T-helper 22 cell (primary cell): ENCODE measurements at places on chromosomes 1 and 21.

GRCh38 chr1:8146257-8146855 is 120.2 kb upstream of the ERRFI1 start:
- no peak for DNase-seq

GRCh38 chr1:220879509-220880361 is 492 bp downstream of the HLX start:
- DNase-seq = no peak

DNA sequence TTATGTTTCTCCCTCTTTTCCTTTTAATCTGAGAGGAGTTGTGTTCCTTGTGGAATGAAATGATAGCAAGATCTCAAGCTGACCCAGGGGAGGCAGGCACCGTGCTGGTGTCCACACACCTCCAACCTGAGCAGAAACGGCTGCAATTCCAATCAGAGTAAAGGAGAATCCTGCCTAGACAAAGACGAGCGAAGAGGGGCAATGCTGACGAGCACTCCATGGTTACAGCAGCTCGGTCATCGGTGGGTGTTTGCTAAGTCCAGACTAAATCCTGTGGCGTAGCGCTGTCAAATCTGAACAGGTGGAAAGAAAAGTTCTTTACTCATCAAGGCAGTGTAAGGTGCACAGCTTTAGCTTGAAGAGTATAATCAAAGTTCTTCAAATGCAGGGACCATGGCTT is 74.8 kb downstream of the PLD5 start:
- DNase-seq = no peak

DNA sequence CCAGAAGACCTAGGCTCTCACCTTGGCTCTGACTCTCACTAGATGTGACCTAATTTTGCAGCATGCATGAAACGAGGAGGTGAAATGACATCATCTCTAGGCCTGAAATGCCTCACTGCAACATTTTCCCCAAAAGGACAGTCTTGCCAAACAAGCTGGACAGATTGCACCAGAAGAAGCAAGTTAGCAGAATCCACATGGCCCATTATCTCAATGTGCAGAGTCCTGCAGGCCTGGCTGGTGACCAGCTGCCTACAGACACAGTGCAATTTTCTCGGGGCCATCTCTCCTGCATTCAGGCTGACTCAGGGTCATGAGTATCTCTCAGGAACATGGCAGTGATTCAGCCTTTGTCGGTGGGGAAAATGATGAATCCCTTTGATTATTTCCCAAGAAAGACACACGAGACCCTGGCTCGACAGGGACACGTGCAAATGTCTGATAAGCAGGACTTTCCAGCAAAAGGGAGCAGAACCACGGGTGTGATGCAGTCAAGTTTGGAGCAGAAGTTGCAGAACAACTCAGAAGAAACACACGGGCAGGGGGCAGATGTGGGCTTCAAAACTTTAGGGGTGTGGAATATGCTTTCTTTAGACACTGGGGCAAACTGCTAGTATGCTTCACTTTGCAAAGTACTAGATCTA is 38.7 kb downstream of the TRIM67 start:
- DNase-seq = no peak

GRCh38 chr1:204304067-204304466 is 55.7 kb downstream of the PLEKHA6 start:
- no peak for DNase-seq

DNA sequence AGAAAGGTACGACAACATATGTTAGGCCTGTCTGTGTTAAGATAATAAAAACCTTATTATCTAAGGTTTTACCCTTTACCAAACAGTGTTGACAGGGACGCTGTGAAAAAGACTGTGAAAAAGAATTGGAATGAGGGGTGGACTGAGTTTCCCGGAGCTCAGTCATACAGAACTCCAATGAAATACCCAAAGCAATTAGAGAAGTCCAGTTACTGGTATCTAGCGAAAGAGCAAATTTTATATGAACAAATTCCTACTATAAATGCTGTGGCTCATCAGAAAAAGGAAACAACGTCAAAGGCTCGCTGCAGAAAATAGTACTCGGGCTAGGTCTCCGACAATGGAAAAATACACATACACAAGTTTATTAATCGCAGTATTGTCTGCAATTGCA is 708 bp upstream of the RBBP5 start:
- DNase-seq = no peak

- no peak for DNase-seq
Observed at GRCh38 chr1:200542162-200542561, 78.4 kb downstream of the KIF14 start.

GRCh38 chr1:203288400-203288799 is 16.9 kb upstream of the BTG2 start:
- DNase-seq = no peak

- DNase-seq = no peak
Observed at GRCh38 chr1:64175639-64176038, 27.8 kb upstream of the UBE2U start.

DNA sequence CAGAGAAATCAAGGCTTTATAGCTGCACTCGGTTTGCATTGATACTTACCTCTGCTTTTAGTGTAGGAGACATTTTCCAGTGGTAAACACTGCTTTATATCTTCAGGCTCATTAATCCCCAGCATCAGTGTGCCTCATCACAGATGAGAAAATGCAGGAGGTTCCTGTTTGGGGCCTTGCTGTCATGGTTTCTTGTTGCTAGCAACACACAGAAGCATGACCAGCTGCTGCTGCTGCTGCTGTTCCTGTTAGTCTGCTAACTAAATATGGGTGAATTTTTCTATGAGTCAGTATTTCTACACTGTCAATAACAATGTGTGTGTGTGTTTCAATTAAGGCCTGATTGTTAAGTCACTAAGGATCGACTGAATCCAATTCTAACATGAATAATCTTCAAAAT is 85.8 kb upstream of the RGS1 start:
- DNase-seq = peak; percentile 21

GRCh38 chr21:31180256-31181081 is 142.2 kb upstream of the KRTAP19-8 start:
- DNase-seq = no peak

DNA sequence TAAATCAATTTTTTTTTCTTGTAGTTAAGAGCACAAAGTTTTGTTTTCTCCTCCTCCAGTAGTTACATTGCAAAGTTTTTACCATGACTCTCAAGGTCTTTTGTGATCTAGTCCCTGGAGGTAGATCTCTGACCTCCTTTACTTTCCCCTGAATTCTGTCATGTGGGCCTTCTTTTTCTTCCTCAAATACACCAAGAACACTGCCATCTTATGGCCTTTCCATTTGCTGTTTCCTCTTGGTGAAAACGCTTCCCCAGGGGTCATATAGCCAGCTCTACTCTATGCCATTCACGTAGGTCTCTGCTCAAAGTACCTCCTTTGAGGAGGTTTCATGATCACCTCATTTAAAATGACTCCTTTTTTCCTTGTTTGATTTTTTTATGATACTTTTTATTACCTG is 2.7 kb downstream of the DDX20 start:
- DNase-seq = no peak

DNA sequence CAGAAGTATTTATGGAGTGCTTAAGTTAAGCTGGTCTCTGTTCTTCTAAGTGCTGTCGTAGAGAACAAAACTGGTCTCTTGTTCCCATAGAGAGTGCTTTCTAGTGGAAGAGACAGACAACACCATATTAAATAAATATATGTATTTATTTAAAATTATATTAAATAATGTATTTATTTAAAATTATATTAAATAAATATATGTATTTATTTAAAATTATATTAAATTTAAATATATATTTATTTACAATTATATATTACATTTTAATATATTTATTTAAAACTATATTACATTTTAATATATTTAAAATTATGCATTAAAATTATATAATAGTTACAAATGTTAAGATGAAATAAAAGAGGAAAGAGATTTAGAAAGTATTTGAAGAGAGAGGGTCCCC is 175.5 kb upstream of the OLFM3 start:
- DNase-seq = no peak

- DNase-seq = no peak
Observed at GRCh38 chr1:104855550-104855949, 1105.9 kb downstream of the AMY1C start.

DNA sequence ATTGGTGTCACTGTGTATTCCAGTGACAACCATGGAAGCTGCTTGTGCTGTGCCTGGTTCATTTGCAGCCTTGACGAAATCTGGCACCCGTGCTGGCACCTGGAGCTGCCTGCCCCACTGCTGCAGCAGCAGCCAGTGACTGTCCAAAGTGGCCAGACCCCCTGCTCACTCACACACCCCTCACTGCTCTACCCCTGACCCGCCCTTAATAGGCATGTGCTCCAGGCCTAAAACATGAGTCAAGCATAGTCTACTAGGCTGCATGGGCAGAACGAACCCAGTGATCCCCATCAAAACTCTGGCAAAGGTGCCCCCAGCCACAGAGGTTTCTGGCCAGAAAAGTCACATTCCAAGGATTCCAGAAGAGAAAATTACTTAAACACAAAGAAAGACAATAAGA is 7.7 kb downstream of the PRAMEF1 start:
- no peak for DNase-seq

DNA sequence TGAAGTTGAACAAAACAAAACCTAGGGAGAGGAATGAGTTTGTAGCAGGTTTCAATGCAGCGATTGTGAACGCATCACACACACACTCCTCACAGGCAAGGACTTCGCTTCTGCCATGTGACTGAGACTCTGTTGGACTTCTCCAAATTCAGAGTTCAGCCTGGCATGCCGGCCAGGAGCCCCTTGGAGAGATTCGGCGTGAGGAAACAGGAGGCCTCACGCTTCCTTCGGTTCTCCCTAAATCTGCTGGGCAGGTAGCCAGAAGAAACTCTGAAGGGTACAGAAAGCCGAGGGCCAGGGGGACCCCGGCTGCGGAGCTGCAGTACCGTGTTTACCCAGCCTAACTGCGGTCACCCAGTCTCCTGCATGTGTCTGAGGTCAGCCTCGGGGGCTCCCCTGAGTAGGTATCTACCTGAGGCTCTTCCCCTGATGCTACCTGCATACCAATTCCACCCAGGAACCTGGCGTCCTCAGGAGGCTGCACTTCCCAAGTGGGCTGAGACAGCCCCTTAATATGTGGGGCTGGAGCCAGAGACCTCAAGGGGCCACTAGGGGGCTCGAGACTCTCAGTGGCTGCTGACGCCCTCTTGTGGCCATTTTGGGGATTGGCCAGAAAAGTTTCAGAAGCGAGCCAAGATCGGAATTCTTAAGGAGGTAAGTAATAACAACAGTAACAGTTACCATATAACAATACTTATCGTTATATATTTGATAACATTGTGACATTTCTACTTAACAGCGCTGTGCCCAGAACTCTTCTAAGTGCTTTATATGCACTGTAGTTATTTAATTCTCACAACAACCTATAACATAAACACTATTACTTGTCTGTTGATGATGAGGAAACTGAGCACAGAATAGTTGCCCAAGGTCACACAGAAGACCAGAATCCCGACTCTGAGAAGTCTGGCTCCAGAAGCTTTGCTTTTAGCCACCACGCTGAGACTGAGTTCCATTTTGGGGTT is 2.7 kb upstream of the ANXA9 start:
- peak; percentile 70 for DNase-seq

DNA sequence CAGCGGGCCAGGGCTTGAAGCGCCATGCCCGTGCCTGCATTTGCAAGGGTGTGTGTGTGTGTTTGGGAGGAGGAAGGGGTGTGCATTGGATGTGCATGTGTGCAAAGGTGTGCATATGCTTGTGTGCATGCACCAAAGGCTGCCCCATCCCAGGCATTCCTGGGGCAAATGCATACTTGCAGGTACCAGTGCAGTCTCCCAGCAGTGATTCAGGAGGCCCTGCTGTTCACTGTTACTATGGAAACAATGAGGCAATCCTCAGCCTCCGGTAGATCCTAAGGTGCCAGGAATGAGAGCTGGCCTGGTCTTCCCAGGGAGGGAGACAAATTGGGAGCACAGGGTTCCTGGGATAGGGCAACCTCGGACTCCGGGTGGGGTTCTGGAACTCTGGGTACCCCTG is 7.5 kb upstream of the FNDC5 start:
- DNase-seq = no peak

- no peak for DNase-seq
Observed at GRCh38 chr1:116066868-116067565, 44.2 kb upstream of the MAB21L3 start.

- DNase-seq = no peak
Observed at GRCh38 chr1:30741239-30741894, 16.2 kb downstream of the LAPTM5 start.

DNA sequence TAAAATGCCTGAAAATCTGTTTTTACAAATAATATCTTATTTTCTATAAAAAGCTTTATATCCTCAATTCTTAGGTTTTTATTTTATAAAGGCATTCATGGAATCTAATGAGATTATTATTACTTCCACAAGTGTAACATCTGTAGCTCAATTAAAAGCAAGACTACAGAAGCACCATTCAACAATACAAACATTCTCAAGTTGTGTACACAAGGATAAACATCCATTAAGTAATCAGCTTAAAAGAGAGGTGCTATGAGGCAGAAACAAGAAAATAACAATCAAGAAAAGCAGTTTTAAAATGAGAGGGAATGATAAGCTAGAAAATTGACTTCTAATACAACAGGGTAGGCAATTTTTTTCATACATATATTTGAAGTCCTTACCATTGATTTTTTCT is 326.1 kb downstream of the MRPL39 start:
- DNase-seq = no peak

- no peak for DNase-seq
Observed at GRCh38 chr1:65147424-65148177, 402 bp upstream of the AK4 start.

DNA sequence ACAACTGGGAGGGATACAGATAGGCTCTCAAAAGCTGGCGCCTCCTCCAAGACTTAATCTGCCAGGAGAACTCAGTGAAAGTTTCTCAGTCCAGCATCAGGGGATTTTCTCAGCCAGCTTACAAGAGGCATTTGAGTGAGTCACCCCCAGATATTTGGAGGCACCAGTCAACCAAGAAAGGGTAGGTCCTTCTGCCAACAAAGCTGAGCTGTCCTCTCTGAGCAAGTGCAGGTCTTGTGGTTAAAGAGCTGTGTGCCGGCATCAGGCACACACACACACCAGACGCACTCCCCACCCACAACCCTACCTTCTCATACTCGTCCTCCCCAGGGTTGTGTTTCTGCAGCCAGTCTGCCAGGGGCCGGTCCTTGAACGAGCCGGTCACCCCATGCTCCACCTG is 27.0 kb upstream of the PPP1R15B start:
- DNase-seq = no peak

GRCh38 chr1:79928901-79929300 is 922.4 kb upstream of the ADGRL4 start:
- DNase-seq = no peak

DNA sequence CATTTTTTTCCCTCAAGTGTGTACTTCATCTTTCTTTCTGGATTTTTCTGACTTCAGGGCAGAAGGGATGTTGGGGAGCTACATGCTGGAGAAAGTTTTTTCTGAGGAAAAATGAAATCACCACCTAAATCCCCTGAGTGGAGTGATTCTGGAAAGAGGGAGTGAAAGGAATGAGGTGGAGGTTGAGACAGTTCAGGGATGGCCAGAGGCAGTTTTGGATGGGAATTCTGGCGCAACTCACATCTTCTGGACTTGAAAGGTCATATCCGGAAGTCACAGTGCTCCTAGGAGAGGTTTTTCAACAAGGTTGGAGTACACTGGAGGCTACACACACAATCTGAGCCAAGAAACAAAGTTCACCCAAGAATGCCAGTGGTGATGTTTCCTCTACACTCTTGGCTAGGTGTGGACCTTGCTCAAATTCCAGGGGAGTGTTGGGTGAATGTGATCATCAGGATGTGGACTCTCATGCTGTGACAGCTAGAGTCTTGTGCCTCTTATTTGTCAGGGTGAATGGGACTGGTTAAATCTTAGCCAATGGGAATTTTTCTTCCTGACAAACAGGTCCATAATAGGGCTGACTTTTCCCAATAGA is 161.5 kb downstream of the HLX start:
- no peak for DNase-seq

- DNase-seq = no peak
Observed at GRCh38 chr21:24714646-24715200, 892.6 kb downstream of the MRPL39 start.
